CD4-positive, alpha-beta T cell treated with Interleukin-15 for 4 hours (primary cell): ENCODE measurements at places on chromosomes 2 and 18.

GRCh38 chr18:31146809-31147208 lies 15.8 kb downstream of the DSC1 start:
- no peak for DNase-seq

- no peak for DNase-seq
Measured at GRCh38 chr2:11534071-11534745, 363 bp downstream of the GREB1 start.

GRCh38 chr18:48013162-48013561 lies 82.7 kb upstream of the SMAD2 start:
- no peak for DNase-seq

GRCh38 chr2:75528221-75528977 lies 32.3 kb downstream of the EVA1A start:
- DNase-seq, result no peak

- DNase-seq, result no peak
Measured at GRCh38 chr18:297936-298335, 30.1 kb upstream of the THOC1 start.
